Psoas muscle (tissue), 8 donors: ENCODE measurements at places on chromosomes 5 and 9.

DNA sequence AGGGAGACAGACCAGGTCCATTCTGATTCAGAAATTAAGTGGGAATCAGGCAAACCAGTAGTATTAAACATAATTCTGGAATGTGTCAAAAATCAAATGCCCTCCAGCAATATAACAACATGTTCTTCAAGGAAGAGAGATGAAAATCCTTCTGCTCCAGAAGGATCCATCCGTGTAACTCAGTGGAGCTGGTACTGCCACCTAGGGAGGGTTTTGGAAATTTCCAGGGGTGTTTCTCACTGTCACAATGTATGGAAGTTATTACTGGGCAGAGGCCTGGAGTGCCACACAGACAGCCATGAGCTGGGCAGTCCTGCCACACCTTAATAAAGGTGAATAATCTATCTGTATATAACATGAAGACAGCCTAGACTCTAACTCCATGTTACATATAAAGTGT lies 87.5 kb downstream of the TTLL11 start:
- DNase-seq, result no peak

DNA sequence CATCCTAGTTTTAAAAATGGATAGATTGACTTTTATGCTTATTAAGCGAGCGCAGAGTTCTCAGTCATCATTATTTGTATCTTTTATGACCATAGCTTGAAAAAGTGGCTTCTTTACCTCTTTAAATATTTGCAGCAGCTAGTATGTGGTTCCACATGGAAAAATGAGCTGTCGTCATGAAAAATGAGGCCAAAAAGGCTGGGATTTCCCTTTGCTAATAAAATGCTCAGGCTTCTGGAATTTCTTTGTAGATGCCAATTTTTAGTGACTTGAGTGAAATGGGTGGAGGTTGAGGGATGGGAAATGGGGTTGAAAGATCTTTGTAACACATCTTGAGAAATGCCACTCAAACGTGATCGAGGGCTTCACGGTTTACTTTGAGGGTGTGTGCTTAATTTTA lies 35.2 kb downstream of the RAI14 start:
- DNase-seq, result no peak

DNA sequence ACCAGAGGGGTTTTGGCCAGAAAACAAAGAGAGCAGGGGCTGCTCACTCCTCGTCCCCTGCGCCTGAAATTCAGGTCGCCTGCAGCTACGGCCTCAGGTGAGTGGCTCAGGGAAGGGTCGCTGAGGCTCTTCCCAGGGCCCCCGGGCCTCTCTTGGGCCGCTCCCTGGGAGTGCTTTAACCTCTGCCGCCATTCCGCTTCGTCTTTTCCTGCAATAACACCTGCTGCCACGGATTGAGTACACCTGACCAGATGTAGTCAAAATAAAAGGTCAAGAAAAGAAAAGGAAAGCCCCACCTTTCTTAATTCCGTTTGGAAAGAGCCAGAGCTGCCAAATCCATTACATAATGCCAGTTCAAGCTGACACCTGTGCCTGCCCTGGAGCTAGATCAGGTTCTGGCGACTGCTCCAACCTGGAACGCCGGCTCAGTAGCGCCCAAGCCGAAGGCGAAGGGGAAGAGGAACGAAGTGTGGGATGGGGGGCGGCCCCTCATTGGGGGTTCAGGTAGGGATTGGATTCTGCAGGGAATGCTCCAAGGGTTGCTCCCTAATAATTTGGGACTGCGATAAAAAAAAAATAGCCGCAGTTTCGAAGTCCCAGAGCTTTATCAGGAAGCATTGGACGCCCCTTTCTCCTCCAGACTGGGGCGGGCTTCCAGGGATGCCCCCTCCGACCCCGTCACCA lies 193.9 kb downstream of the MEF2C start:
- no peak for DNase-seq

- DNase-seq, result no peak
Observed at GRCh38 chr9:125932012-125932411, 184.8 kb downstream of the PBX3 start.
